ENCODE measurements at places on chromosomes 12 and 14.

GRCh38 chr14:65803885-65804284, 391.4 kb downstream of the FUT8 start:
- DNase-seq = no peak

DNA sequence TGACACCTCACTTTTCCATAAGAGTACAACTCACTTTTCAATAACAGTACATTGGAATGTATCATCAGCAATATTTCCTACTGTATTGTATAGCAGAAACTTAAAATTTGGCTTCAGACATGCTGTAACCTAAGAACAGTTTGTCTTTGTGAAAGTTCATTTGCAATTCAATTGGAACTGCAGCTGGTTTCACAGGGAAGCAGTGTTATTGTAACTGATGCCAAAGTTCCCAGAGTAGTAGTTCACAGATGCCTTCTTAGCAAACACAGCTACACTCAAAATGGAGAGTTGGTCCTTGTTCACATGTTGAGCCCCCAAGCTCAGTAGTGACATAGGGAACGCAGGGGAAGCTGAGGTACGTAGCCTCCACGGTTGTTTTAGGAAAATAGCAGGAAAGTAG, 23.3 kb downstream of the PPP1R36 start:
- no peak for DNase-seq

GRCh38 chr14:87013583-87013982, 979.4 kb downstream of the GALC start:
- peak; percentile 42 for DNase-seq

DNA sequence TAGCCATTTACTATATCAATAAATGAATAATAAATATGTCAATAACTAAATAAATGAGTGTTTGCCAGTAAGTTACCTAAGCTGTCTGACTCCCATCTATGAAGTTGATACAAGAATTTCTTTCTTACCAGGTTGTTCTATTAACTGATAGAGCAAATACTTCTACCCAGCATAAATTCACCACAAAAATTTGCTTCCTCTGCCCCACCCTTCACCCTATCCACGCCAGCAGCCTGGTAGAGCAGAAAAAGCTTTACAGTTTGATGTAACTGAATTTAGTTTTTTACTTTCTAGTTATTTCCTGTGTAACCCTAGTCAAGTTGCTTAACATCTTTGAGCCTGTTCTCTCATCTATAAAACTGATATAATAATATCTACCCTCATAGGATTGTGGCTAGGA, 94.9 kb upstream of the SLC16A7 start:
- no peak for DNase-seq

GRCh38 chr14:35243956-35244355, 48.2 kb upstream of the PSMA6 start:
- DNase-seq = no peak

DNA sequence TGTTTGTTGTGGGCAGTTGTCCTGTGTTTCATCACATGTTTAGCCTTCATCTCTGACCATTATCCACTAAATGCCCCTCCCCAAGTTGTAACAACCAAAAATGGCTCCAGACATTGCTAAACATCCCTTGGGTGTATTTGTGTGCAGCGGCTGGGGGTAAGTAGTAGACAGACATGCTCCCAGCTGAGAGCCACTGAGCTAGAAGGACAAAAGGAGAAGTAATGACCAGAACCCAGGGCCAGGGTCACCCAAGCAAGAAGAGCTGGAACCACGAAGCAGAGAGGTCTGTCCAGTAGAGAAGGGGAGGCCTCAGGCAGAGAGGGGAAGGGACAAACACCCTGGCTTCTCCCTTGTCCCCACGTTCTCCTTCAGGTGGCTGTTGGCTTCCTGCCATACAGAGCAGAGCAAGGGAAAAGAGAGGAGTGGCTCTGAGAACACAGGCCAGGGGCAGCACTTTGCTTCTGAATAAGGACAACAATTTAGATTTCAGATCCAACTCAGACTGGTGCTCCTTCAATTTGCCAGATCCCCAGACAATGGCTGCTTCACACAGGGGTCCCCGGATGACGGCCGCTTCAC, 55.2 kb downstream of the NDUFA12 start:
- no peak for DNase-seq

DNA sequence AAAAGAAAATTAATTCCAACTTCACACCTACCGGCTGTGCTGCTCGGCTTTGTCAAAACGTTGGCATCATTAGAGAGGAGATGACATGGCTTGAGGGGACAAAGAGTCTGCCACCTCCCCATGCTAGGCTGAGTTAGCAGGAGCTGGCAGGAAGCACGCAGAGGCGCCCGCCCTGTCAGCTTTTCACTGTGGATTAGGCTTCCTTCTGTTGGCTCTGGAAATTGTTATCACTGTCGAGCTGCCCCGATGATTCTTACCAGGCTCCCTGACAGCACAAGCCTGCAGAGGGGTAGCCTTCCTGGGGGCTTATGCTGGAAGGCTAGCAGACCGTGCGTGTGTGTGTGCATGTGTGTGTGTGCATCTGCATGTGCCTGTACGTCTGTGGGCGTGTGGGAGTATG, 490.9 kb upstream of the TBX3 start:
- DNase-seq = no peak

GRCh38 chr14:31854508-31855075, 222.5 kb upstream of the ARHGAP5 start:
- DNase-seq = no peak

GRCh38 chr14:63438065-63438757, 105.0 kb downstream of the PPP2R5E start:
- DNase-seq = peak; percentile 92

DNA sequence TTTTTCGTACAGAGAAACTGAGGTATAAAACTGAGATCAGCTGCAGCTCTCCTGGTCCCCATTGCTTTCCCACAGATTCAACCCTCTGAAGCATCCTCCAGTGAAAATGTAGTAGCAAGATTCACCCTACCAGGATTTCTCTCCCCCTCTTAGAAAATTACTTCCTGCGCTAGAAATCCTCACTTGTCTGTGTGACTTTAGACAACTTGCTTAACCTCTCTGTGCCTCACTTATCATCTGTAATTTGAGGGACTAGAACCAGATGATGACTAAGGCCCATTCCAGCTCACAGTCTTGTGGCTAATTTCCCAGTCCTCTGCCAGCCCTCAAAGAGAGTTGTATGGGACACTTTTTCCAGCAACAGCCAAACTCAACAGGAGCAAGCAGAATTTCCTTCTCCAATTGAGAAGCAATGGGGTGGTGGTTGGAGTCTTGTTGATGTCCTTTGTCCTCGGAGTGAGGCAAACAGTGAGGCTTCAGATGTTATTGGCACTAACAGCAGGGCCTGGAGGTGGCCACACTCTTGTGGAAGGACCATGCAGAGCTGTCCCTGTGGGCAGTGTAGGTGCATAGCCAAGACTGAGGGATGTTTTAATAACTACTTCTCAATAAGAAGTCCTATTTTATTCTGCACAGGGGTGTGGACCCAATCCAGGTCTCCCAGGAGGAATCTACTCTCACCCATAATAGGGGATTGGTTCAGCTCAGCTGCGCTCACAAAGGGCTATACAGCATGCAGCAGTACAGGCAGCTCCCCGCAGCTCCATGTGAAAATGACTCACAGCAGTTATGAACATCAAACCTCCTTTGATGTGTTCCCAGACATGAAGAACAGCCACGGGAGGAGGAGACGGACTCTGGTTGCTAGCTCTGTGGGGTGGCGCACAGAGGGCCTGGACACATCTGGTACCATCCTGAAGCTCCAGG, 200.1 kb downstream of the DAD1 start:
- DNase-seq = peak; percentile 48

DNA sequence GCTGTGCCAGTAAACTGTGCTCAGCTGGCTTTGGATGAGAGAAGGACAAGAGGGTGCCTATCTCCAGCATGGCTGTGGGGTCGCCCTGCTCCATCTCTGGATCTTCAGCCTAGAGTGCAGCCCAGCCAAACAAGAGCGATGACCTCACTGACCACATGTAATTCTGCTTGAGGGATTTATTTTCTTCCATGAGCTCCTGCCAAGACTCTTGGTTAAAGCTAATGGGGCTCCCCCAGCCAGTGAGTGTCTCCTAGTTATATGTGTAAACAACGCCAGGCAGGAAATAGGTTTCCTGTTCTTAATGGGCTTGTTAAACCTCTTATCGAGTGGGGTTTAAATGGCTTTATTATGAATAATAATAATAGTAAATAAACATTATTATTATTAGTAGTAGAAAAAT, 397.2 kb downstream of the NRXN3 start:
- DNase-seq = peak; percentile 18

GRCh38 chr12:131096681-131097181, 143.0 kb downstream of the ADGRD1 start:
- DNase-seq = no peak

DNA sequence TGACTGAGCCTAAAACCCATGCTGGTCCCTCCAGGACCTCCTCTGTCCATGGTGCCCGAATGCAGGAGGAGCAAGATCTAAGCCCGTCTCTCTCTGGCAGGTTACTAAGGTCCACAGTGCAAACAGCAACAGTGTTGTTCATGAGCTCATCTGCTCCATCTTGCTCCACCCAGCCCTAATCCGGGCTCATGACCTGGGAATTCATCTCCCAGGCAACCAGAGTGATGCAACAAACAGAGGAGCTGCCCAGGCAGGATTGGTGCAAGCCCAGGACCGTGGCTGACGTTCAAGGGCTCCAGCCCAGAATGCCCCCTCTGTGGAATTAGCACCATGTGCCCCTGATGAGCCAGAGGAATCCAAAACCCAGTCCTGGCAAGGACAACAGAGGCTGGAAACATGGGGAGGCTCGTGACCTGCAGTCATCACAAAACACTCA, 29.9 kb downstream of the HSPB8 start:
- DNase-seq = peak; percentile 52

DNA sequence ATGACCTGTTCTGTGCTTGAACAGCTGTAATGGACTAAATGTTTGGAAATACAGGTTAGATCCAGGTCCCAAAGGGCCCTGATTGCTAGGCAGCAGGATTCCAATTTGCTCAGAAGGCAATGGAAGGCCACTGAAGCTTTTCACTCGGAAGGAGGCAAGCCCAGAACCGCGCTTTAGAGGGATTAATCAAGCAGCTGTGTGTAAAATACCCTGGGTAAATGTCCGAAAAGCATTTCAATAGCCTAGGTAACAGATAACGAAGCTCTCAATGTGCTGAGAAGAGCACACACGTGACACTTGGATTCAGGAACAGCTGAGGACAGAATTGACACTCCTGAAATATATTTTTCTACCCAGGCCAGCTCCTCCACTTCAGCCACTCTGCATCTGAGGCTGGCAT, 436.1 kb downstream of the TMEM132D start:
- DNase-seq = no peak

GRCh38 chr12:124216966-124217365, 77.9 kb upstream of the RFLNA start:
- DNase-seq = no peak

DNA sequence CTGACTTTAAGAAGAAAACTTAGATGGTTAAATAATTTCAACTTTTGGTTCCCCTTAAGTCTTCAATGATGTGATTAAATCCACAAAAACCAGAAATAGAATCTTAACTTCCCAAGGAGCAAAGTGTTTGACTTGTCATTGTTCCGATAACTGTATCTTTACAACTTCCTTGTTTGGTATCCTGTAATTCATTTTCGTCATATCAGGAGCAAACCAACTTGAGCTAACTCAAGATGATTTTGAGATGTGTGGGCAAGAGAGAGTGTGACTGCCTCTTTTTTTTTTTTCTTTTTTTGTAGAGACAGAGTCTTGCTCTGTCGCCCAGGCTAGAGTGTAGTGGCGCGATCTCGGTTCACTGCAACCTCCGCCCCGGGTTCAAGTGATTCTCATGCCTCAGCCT, 25.3 kb downstream of the DRAM1 start:
- DNase-seq = no peak

DNA sequence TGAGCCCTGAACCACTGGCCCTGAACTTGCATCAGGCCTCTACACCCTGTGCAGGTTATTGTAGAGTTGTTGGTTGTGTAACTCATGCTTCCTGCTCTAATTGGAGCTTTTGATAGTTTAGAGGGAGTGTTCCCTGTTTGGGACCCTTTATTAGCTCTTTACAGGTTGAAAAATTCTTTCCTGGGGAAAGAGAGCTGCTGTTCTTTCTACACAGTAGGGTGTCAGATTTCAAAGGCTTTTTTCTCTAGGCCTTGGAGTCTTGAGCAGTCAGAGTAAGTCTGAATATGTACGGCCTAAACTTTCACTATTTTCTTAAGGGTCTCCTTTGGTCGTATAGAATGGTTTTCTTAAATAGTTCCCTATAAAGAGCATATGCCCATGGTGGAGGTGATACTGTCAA, 60.8 kb upstream of the NEDD1 start:
- no peak for DNase-seq

GRCh38 chr12:112261559-112261958, 120.7 kb downstream of the HECTD4 start:
- no peak for DNase-seq

DNA sequence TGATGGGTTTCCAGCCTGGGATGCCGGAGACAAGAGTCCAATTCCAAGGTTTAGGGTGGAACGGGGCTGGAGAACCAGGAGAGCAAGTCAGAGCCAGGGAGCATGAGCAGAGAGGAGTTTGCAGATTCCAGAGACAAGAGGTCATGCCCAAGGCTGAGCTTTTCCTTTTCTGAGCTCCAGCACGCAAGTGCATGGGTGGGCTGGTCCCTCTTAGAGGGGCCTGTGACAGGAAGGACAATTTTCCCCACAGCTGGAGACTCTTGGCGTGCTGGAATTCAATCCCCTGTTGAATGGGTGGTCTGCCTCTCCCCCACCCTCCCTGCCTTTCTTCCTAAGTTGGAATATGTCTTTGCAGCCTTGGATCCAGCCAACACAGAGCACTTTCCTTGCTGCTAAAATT, 431.9 kb downstream of the BCL11B start:
- no peak for DNase-seq

GRCh38 chr12:2260441-2260840, 207.7 kb downstream of the CACNA1C start:
- DNase-seq = no peak

- DNase-seq = no peak
Observed at GRCh38 chr12:14613718-14614117, 46.0 kb upstream of the PLBD1 start.

DNA sequence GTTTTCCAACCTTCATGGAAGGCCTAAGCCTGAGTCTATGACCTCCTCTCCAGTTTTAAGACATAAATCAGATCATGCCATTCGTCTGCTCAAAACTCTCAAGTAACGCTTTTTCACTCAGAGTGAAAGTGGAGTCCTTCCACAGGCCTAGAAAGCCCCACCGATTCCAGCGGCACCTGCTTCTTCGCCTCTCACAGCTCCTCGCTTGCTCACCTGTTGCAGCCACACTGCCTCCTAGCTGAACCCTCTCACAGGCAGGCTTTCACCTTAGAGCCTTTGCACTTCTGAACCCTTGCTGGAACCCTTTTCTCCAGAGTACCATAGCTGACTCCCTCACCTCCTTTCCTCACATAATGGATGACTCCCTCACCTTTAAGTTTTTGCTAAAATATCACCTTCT, 301.1 kb downstream of the ZFP36L1 start:
- no peak for DNase-seq

Measured in AG08395 (cell line).